Activated CD4-positive, alpha-beta T cell treated with anti-CD3 and anti-CD28 coated beads for 36 hours (primary cell): ENCODE measurements at places on chromosomes 5 and 9. TPM values are rescaled to one million over a fixed set of nuclear protein-coding genes. Genes with fewer than 3 reads are reported as not detected.

DMRT3 gene
- total RNA-seq: not detected

GRCh38 chr5:110134963-110135935, 445.5 kb downstream of the MAN2A1 start:
- no peak for DNase-seq

DNA sequence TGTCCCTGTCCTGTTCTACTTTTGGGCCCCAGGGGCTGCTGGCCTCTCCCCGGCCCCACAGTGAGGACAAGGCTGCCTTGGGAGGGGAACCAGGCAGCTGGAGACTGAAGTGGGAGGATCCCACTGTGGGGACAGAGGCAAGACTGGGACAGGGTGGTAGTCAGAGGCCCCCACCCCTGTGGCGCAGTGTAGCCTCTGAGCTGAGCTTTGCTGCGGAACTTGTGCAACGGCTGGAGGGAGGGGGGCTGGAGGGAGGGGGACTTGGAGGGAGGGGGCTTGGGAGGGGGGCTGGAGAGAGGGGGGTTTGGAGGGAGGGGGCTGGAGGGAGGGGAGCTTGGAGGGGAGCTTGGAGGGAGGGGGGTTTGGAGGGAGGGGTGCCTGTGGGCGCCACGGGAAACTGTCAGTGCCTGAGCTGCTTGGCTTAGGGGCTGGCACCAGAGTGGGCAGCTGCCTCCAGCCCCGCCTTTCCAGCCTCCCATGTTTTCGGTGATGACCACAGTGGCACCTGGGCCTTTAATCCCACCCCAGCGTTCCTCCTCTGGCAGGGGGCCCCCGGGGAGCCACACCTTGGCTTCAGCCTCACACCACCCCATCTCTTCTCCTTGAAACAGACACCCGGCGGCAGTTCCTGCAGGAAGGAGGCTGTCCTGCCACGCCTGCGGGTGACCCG, 2.3 kb upstream of the FUT7 start:
- no peak for DNase-seq

DNA sequence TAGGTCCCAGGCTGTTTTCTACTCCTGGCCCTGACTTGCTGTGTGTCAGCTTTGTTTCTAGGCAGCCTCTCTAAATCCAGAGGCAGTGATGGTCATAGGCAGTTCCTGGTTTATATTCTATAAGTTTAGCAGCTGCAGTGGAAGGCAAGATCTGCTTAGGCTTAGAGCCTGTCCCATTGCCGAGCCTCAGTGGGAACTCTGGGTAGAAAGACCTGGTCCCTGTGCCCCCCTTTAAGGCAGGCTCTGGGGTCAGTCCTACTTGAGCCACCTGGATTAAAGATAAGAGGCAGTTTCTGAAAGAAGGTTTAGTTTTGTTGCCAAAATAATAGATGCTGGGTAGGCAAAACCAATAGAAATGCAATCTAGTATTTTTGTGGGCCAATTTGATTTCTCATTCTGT, 13.6 kb downstream of the MCCC2 start:
- DNase-seq: no peak

IL4 gene
- 0.32 TPM for total RNA-seq

DNA sequence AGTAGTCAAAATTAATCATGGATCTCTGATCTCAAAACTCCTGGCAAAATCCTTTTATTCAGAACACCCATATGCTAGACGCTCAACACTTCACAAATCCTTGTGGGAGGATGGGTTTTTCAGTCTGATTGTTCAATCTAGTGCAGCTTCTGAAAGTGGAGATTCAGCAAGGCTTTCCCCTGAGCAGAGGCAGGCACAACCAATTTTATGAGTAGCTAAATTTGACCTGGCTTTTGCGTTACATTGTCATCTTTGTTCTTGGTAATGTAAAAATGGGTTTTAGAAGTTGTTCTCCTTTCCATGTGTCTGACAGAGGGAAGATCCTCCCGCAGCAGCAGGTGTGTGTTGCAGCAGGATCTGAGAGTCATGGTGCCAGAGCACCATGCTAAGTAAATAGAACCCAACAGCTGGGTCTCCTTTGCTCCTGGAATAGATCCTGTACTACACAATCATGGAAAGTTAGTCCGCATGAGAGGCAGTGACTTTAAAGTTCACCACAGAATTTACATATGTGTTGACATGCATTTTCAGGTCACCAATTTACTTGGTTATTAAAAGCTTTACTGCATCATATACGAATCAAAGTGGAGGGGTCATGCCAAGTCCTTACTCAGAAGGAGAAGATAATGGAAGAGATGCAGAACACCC, 70.1 kb upstream of the MEF2C start:
- no peak for DNase-seq

DNA sequence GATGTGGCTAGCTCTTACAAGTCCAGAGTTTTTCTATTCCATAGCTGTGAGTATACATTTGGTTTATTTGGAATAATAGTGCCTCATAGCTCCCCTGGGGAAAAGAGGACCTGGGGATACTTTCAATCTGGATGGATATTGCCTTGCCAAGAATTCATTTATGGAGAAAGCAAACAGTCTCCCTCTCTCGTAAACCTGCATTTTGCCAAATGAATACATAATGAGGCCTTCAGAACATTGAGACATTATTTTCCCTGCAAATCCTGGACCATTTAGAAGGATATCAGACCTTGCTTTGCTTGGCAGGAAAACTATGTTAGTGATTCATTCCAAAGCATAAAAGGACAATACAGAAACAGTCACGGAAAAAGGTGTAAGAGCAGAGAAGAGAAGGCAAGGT, 569.6 kb upstream of the BRINP1 start:
- no peak for DNase-seq

- no peak for DNase-seq
Observed at GRCh38 chr9:118423721-118424120, 719.5 kb downstream of the TLR4 start.

DNA sequence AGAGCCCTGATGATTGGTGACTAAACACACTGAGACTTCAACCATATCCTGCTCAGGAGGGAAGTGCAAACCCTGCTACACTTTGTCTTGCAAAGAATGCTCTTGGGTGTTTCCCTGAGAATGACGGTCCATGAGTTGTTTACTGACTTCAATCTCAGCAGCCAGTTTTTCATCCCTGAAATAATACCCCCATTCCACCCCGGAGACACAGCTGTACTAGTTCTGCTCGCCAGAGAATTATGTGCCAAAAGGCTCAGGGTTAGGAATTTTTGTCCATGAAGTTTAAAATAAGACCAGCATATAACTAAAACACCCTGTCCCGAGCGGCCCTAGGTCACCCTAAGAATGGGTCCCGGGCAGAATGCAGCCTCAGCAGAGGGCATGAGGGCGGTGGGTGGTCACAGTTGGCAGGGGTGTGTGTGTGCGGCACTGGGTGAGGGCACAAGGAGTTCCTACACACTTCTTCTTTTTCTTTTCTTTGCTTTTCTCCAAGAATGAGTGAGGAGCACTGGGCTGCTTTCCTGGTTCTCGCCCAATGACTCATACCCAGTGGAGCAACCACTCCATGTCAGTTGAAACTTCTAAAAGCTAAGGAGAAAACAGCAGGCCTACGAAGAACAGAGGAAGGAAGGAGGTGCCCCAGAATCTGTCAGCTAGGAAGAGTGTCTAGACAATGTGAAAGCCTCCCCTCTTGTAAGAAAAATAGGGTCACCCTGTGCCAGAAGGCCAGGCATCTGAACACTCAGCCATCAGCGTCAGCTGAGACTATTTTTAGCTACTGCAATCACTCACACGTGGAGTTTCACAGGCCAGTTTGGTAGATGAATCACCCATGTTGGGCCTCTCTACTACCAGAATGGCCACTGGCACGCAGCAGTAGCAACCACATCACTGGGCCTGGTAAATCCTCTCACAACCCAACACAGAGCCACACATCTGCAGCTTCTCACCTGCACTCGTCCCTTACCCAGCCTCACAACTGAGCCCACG, 105.9 kb downstream of the DPYSL3 start:
- DNase-seq: no peak

- DNase-seq: no peak
Observed at GRCh38 chr9:127022913-127023660, 99.3 kb downstream of the ANGPTL2 start.

- DNase-seq: no peak
Observed at GRCh38 chr9:33472881-33473615, 676 bp downstream of the NOL6 start.

- no peak for DNase-seq
Observed at GRCh38 chr5:10958728-10959127, 197.7 kb upstream of the DAP start.

DNA sequence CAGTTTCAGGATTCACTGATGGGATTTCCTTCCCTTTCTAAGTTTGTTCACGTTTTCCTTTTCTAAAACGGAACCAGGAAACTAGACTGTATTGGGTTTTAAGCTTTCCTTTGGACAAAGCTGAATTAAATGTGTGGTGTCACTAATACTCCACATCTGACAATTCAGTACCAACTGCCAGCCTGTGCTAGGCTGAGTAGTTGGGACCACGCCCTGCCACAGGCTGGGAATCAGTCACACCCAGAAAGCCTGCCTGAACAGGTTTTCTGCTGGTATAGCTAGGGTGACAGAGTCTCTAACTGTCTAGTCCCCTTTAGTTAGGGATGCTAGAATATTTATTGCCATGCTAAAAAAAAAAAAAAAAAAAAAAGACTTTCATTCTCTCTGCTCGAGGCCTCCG, 15.6 kb downstream of the SPACA9 start:
- no peak for DNase-seq

DNA sequence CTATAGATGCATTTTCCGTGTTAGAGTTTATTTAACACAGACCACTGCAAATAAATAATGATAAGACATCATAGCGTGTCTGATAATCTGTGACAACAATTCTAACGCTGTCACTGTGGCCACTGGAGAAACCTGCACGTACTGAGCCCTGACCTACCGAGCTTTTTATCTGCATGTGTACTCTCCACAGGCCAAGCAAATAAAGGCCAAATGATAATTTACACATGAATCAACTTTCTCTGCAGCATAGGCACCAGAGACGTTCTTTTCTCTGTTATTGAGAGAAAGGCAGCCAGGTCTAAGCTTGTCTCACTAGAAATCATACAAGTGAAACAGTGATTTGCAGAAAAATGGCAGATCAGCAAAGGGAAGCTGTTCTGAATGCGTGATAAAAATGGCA, 75.8 kb downstream of the POU5F2 start:
- no peak for DNase-seq

DNA sequence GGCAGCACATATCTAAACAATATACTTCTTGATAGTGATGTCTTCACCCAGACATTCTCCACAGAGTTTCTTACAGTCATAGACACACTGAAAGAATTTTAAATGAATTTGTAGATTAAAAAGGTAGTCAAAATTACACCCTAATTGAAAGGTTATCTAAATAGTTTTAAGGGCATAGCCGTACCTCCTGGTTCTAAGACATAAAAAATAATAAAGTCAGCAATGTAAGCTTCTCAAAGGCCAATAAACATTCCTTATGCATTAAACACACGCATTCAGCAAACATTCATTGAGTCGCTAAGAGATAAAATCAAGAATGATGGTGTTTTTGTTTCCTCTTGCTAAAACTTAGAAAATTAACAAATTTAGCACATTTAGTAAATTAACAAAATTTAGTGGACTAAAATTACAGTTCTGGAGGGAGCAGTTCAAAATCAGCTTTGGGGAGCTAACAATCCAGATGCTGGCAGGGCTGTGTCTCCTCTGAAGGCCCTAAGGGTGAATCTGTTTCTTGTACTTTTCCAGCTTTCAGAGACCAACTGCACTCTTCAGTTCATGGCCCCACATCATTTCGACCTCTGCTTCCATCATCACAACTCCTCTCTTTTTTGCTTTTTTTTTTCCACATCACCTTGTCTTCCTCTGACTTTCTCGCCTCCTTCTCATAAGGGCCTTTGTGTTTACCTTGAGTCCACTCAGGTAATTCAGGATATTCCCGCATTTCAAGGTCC, 516.5 kb downstream of the DNAH5 start:
- no peak for DNase-seq

DNA sequence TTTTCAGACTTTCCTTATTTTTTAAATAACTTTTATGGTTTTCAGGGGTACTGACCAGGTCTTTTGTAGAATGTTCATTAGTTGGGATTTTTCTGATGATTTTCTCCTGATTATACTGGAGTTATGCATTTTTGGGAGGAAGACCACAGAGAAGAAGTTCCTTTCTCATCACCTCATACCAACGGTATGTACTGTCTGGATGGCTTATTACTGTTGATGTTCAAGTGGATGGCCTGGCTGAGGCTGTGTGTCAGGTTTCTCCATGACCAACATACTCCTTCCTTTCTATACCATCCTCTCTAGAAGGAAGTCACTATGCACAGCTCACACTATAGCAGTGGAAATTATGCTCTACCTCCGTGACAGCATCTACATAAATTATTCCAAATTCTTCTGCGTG, 71.1 kb upstream of the NR3C1 start:
- DNase-seq: no peak

DNA sequence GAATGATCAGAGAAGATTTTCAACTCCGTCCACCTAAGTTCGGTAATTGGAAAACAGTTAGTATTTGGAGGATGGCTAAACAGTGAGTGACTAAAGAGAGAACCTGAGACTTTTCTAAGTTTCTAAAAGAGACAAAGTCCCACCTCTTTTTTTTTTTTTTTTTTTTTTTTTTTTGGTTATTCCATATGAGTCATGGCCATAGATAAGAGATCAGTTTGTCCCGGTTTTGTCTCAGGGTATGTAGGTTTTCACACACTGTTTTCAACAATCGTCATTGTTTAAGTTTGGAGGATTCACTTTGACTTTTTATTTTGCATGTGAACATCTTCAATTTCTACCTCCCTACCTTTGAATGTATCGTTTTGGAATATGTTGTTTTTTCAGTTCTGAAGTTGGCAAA, 85.9 kb downstream of the NTRK2 start:
- DNase-seq: no peak

DNA sequence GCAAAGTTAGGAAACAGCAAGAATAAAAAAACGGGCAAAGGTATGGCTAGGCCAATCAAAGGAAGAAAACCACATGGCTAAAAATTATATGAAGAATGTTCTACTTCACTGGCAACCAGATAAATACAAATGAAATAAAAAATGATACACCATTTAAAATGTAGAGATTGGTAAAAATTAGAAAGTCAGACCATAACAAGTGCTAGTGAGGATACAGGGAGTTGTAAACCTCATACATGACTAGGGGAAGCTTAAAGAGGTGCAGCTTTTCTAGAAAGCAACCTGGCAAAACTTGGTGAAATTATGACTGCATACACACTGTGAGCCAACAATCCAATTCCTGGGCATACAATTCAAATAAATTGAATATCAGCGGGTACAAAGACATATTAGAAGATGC, 119.0 kb upstream of the LIFR start:
- DNase-seq: no peak
